ENCODE measurements at places on chromosomes 6 and 20.

DNA sequence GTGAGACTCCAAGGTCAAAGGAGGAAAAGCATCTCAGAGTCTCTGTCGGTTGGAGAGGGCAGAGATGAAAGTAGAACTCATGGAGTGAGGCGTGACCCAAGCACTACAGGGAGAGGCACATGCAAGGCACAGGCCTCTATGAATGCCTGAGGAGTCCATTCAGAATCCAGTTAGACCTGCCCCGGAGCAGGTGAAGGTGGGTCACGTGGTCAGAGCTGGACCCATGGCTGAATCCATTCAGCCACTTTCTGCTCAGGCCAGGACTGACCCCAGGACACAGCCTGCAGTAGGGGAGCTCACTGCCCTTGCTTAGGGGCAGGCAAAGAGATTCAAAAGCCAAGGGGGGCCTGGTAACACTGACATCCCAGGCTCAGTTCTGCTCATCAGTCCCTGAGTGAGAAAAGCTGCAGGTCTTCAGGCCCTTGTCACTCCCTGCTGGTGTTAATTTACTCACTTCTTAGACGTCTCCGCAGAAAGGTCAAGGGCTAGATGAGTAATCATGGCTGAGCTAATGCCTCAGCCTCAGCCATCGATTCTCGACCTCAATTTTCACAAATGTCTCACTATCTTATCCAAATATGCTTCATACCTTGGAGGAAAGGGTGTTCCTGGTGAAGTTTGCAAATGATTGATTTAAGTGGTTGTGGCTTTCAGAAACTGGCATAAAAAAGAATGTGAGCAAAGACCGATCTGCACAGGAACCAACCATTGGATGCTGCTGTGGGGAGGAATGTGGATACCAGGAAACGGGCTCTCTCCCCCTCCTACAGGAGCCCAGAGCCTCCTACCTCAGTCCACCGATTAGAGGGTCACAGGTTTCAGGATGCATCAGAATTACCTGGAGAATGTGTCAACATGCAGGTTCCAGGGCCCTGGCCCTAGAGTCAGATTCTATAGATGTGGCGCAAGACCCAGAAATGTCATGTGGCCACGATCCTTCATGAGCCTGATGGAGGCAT, 584.4 kb downstream of the PTPRT start:
- no peak for DNase-seq

GRCh38 chr6:37865504-37865903, 46.0 kb downstream of the ZFAND3 start:
- DNase-seq: no peak

DNA sequence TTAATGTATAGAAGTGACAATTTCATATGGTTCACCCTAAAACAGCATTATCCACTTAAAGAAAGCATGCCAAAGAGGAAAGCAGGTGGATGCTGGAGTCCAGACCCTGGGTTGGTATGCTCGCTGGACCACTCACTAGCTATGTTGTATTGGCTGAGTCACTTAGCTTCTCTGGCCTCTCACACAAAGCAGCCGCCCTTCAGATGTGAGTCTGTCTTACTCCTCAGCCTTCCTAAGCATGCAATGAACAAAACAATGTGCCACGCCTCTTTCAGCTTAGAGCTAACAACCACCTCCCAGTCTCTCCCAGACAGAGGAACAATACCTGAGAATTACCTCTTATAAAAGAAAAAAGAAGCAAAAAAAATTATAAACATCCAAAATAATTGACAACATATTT, 29.4 kb downstream of the SIM1 start:
- no peak for DNase-seq

GRCh38 chr20:45917790-45918141, 5.8 kb upstream of the PLTP start:
- DNase-seq: no peak

- no peak for DNase-seq
These were observed 7.6 kb downstream of the GSS start for GRCh38 chr20:34948030-34948429.

DNA sequence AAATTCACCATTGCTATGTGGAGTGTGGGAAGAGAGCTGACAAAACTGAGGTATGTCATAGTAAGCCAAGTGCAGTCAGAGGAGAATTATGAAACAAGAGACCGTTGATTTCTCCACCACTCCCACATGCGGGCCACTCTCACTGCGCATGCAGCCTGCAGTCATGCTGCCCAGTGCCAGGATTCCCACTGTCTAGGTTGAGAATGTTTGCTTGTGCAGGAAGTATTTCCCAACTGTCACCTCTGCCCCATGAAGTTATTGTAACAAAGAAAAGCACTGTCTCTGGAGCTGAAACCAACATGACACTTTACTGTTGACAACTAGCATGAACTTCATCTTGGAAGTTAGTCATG, 18.7 kb upstream of the SFT2D1 start:
- no peak for DNase-seq

DNA sequence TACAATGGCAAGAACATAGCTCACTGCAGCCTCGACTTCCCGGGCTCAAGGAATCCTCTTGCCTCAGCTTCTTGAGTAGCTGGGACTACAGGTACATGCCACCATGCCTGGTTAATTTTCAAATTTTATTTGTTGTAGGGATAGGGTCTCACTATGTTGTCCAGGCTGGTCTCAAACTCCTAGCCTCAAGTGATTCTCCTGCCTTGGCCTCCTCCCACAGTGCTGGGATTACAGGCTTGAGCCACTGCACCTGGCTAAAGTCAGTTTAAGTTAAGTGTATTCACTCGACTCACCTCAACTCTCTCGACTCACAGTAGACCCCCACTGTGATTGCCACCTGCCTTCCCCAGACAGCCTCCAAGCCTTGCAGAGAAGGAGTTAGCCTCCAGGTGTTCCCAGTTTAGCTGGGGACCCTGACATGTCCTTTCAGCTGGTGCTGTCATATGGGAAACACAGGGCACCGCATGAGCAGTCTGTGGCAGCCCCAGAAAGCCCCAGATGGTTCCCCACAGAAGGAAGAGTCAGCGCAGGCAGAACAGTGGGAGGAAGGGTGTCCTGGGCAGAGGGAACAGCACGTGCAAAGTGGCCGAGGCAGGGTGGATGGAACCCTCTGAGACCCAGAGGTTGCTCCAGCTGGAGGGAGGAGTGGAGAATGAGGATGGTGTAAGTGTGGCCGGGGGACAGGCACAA, 40.4 kb downstream of the CEBPB start:
- DNase-seq: no peak

- no peak for DNase-seq
These were observed 111.8 kb upstream of the ZFP64 start for GRCh38 chr20:52303281-52303950.

DNA sequence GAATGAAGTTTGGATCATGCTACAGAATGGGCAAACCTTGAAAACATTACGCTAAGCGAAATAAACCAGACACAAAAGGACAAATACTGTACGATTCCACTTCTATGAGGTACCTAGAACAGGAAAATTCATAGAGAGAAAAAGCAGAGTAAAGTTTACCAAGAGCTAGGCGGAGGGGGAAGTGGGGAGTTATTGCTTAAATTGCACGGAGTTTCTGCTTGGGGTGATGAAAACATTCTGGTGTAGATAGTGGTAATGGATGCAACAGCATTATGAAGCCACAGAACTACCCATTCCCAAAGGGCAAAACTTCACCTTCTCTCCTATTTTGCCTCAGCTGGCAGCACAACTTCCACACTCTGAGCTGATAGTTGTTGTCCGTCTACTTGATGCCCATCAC, 6.4 kb upstream of the PDYN start:
- DNase-seq: no peak

- no peak for DNase-seq
These were observed 1034.9 kb downstream of the EYS start for GRCh38 chr6:64672131-64672530.

DNA sequence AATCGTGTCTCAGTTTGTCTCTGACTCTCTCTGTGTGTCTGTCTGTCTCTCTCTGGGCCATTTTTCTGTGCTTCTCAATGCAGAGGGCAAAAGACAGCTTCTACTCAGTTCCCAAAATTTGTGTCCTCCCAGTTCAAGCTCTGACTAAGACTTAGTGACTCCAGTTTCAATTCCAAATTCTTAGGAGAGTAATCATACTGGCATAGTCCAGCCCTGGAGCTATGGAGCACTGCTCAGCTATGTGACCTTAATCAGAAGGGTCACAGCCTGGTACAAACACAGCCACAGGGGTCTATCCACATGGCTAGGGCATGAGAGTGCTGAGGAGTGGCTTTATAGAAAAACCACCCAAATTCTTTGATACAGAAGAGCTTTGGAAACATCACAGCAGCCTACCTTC, 91.9 kb downstream of the FOXF2 start:
- DNase-seq: no peak
